ENCODE measurements at places on chromosomes 13 and 19.
A peak's percentile ranks its signal among the peaks of the same experiment; 100 is the strongest.

GRCh38 chr19:18317961-18318800, 4.7 kb downstream of the LSM4 start:
- peak; percentile 76 for DNase-seq

DNA sequence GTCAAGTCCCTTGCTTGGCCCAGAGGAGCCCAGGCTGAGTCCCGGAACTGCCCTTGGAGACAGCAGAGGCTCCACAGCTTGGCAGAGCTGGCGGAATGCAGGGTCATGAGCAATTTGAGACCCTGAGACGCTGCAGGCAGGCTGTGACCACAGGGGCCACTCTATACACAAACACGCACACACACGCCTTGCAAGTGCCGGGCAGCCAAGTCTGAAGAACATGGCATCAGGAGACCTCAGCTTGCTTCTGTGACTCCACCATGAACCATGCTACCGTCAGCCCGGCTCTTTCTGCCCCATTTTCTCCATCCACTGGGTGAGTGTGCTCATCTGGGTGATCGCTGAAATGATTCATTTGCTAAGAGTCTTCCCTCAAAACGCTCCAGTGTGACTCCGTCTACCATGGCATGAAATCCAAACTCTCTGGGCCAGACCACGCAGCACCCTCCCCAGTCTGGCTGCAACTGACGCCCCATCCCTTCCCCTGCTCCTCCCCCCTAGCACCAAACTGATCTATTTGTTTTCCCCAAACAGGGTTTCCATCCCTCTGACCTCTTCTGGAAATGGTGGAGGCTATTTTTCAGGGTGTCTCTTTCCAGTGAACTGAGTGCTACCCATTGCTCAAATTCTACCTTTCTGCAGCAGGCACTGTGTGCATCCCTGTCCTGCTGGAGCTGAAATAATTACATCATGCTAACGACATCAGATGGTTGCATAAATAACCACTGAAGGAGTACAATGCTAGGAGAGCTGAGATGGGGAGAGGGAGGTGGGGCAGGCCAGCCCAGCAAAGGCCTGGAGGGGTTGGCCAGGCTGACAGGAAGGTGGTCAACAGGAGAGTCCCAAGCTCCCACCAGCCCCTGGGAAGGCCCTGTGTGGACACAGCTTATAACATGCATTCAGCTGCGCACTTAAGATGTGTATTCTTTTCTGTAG, 3.1 kb downstream of the CARS2 start:
- no peak for DNase-seq

- no peak for DNase-seq
Observed at GRCh38 chr19:1576242-1577089, 8.3 kb upstream of the MEX3D start.

- no peak for DNase-seq
Observed at GRCh38 chr13:73844986-73845385, 289.2 kb downstream of the KLF12 start.

DNA sequence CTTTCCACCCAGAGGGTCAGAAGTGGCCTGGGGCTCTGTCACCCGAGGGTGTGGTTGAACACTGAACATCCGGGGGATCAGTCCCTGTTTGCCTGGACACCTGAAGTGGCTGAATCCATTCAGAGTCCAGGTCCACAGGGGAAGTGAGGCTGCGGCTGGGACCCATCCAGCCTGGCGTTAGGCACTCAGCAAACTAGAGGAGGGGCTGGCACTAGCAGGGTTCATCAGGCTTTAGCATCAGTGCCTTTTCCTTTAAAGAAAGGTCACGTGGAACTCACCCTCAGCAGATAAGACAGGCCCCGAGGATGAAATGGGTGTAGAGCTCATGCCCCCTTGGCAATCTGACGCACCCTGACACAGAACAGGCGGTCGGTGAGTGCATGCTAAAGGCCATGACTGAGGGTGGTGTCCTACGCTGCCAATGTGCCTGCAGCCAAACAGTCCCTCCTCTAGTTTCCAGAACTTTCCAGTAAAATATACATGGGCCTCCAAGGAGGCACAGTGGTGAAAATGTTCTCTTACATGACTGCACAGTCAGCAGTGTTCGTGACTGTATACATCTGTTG, 72.4 kb upstream of the ARHGEF7 start:
- DNase-seq: no peak
